Activated naive CD8-positive, alpha-beta T cell treated with anti-CD3 and anti-CD28 coated beads for 36 hours (primary cell): ENCODE measurements at places on chromosomes 7 and 10. TPM values are rescaled to one million over a fixed set of nuclear protein-coding genes. Genes with fewer than 3 reads are reported as not detected.

GRCh38 chr10:70494966-70495365 is 16.4 kb downstream of the PALD1 start:
- DNase-seq, result peak; percentile 25
- H3K27ac ChIP-seq, result peak overlapping the region; percentile 21
- peaks cover 20% of the 10 kb centered on the region for H3K4me1 ChIP-seq
- no peaks in the 10 kb centered on the region for H3K36me3 ChIP-seq
- H3K4me3 ChIP-seq, result no peak overlapping the region
- peaks cover 4% of the 10 kb centered on the region for H3K27me3 ChIP-seq

DNA sequence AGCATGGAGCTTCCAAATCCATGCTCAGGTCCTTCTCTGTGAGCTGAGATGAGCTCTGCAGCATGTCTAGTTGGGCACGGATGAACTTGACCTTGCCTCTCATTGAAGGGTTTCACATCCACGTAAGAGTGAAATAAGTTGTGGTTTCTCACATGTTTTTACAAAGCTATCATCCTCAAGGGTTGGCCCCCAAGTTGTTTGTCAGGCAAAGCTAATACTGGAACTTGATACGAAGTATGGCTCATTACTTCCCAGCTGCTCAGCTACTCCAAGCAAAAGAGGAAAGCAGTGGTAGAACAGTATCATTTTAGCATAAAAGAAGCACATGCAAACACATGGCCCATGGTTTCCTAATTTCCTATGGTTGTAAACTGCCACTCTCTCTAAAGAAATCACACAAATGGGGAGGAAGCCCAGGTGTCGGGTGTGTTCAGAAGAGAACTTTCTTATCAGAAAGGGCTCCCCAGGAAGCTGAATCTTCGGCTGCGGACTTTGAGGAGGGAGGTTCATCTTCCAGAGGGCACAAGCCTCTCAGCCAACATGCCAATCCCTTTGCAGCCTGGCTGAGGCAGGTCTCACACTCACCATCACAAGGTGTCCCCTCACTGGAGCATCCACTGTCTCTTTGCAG is 45.3 kb downstream of the PDLIM1 start:
- H3K27me3 ChIP-seq, result no peaks in the 10 kb centered on the region
- no peaks in the 10 kb centered on the region for H3K36me3 ChIP-seq
- no peak overlapping the region for H3K4me3 ChIP-seq
- DNase-seq, result no peak

Gene CRYGN
- 0.74 TPM for total RNA-seq

Gene CALCR
- total RNA-seq, result not detected

Gene ACADSB
- 23.3 TPM for total RNA-seq

DNA sequence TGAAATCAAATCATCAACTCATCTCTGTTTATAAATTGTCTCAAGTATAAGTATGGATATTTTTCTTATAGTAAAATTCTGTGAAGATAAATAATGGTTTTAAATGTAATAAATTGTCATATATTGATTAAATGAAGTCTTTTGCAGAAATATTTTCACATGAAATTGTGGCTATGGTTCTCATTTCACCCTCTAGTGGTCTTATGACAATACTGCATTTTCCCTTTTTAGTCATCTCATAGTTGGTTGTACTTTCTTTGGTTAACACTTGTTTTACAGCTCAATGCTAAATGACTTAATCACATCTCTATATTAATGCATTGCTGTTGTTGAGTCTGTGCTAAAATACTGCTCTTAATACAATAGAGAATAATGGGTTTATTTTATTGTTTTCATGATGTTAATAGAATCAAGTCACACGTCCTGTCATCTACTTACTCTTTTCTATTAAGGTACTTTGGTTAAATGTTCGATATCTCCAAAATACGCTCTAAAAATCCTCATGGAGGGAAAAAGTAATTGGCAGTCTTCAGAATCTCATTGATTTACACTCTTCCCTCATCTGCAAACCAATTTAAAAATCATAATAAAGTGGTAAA is 38.0 kb upstream of the CACNA2D1 start:
- no peaks in the 10 kb centered on the region for H3K4me1 ChIP-seq
- DNase-seq, result no peak
- H3K4me3 ChIP-seq, result no peak overlapping the region
- H3K27me3 ChIP-seq, result peaks cover 2% of the 10 kb centered on the region
- no peaks in the 10 kb centered on the region for H3K36me3 ChIP-seq

Gene SORCS1
- total RNA-seq, result not detected

Gene MYL10
- not detected for total RNA-seq

DNA sequence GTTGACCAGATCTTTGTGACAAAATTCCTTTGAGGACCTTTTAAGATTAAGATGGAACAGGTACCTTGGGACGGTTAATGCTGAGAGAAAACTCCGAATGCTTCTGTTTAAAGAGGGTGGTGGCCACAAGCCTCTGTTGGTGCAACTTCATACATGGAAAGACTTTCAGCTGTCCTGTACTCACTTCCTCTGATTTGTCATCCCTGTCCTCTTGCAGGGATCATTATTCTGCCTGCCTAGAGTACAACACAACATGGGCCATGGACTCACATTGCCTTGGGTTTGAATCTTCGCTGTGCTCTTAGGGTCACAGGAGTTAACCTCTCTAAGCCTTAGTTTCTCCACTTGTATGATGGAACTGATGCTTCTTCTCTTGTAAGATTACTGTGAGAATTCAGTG is 75.1 kb downstream of the ENTPD1 start:
- H3K27me3 ChIP-seq, result no peaks in the 10 kb centered on the region
- no peak for DNase-seq
- no peak overlapping the region for H3K27ac ChIP-seq
- peak overlapping the region; percentile 11 for H3K4me3 ChIP-seq

- no peaks in the 10 kb centered on the region for H3K4me1 ChIP-seq
- H3K27ac ChIP-seq, result no peak overlapping the region
- no peak overlapping the region for H3K4me3 ChIP-seq
- no peaks in the 10 kb centered on the region for H3K36me3 ChIP-seq
- peaks cover 27% of the 10 kb centered on the region for H3K27me3 ChIP-seq
Measured at GRCh38 chr10:6875269-6875865, 295.3 kb upstream of the PRKCQ start.

Gene FANK1
- 1.1 TPM for total RNA-seq

DNA sequence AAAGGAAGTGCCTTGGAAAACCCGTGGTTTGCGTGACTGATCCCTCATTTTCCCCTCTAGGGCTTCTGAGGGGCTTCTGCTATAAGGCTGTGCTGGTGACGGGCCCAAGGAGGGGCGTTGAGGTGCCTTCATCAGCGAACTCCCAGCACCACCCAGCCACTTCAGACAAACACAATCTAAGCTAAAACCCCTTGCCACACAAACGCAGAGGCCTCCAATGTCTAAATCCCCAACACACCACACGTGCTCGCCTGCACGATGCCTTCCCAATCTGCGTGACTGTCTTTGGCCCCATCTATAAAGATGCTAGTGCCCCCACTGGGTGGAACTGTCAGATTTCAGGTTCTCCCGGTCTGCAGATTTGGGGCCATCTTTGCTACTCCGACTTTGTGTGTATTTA is 4.1 kb upstream of the GAD2 start:
- H3K27me3 ChIP-seq, result peaks cover 60% of the 10 kb centered on the region
- H3K4me3 ChIP-seq, result no peak overlapping the region
- no peak overlapping the region for H3K27ac ChIP-seq
- H3K4me1 ChIP-seq, result peaks cover 22% of the 10 kb centered on the region
- H3K36me3 ChIP-seq, result no peaks in the 10 kb centered on the region
- no peak for DNase-seq

Gene OR6V1
- not detected for total RNA-seq

- H3K27ac ChIP-seq, result peak overlapping the region; percentile 77
- no peak overlapping the region for H3K4me3 ChIP-seq
- DNase-seq, result no peak
- H3K36me3 ChIP-seq, result peaks cover 10% of the 10 kb centered on the region
- H3K27me3 ChIP-seq, result no peaks in the 10 kb centered on the region
Measured at GRCh38 chr10:110074298-110074697, 66.5 kb downstream of the ADD3 start.

Gene GLI3
- total RNA-seq, result not detected

GRCh38 chr10:129971381-129972144 is 7.5 kb upstream of the EBF3 start:
- H3K27me3 ChIP-seq, result peaks cover 85% of the 10 kb centered on the region
- H3K36me3 ChIP-seq, result no peaks in the 10 kb centered on the region
- peak overlapping the region; percentile 44 for H3K4me3 ChIP-seq
- peaks cover 18% of the 10 kb centered on the region for H3K4me1 ChIP-seq
- peak; percentile 73 for DNase-seq

Gene KCNMA1
- not detected for total RNA-seq

- H3K4me1 ChIP-seq, result no peaks in the 10 kb centered on the region
- DNase-seq, result no peak
- no peaks in the 10 kb centered on the region for H3K27me3 ChIP-seq
- H3K4me3 ChIP-seq, result no peak overlapping the region
Measured at GRCh38 chr10:132485391-132485790, 52.2 kb upstream of the INPP5A start.

Gene ITIH5
- not detected for total RNA-seq

DNA sequence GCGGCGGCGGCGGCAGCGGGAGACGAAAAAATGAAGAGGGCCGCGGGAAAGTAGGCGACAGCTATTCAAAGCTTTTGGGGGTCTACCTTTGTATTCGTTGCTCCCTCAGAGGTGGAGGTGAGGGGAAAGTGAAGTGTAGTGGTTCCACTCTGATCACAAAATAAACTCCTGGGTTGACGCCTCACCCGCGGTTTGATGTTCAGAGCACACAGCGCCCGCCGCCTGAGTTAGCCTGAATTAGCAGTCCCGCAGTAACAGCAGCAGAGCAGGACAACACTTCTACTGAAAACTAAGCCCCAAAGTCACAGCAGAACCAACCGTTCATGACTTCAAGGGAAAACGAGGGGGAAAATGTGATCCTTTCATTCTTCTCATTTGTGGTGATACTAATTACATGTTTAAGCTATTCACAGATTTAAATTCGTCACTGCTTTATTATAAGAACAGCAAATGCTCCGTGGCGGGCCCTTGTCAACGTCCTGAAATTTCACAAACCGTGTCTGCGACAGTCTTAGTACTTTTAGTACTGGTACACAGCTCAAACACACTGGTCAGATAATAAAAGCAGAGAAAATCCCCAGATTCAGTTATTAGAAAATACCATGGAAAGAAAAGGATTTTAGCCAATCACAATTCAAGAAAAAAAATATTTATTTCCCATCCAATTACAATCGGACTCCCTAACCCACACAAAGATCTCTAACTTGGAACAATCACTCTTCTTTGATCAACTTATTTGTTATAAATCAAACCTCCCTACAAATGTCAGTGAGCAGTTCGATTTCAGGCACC is 563 bp upstream of the JMJD1C start:
- peaks cover 4% of the 10 kb centered on the region for H3K36me3 ChIP-seq
- H3K4me3 ChIP-seq, result peak overlapping the region; percentile 90
- peak overlapping the region; percentile 46 for H3K27ac ChIP-seq
- H3K27me3 ChIP-seq, result no peaks in the 10 kb centered on the region
- DNase-seq, result peak; percentile 28
- H3K4me1 ChIP-seq, result peaks cover 24% of the 10 kb centered on the region

DNA sequence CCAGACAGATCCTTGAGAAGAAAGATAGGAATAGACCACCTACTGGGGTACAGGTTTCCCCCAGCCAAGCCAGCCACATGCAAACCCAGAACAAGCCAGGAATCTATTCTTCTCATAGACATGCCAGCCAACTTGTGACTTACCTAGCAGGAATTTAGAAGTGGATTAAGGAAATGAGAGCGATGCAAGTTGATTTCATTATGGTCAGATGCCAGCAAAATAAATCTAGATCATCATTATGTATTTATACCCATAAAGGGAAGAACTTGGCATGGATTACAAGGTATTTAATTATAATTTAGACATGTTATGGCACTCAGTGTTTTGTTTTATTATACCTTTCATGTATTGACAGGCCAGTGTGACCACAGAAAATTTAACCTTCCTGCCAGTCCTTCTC is 32.8 kb downstream of the SLC35G1 start:
- no peak overlapping the region for H3K27ac ChIP-seq
- no peak overlapping the region for H3K4me3 ChIP-seq
- no peaks in the 10 kb centered on the region for H3K4me1 ChIP-seq
- peaks cover 4% of the 10 kb centered on the region for H3K36me3 ChIP-seq
- DNase-seq, result no peak
- no peaks in the 10 kb centered on the region for H3K27me3 ChIP-seq

- H3K27me3 ChIP-seq, result peaks cover 3% of the 10 kb centered on the region
- H3K27ac ChIP-seq, result no peak overlapping the region
- no peaks in the 10 kb centered on the region for H3K36me3 ChIP-seq
- DNase-seq, result no peak
- no peak overlapping the region for H3K4me3 ChIP-seq
Measured at GRCh38 chr10:121624836-121625486, 26.7 kb upstream of the FGFR2 start.

Gene SPRN
- total RNA-seq, result not detected

Gene ANXA8
- not detected for total RNA-seq

Gene C10orf62
- not detected for total RNA-seq

DNA sequence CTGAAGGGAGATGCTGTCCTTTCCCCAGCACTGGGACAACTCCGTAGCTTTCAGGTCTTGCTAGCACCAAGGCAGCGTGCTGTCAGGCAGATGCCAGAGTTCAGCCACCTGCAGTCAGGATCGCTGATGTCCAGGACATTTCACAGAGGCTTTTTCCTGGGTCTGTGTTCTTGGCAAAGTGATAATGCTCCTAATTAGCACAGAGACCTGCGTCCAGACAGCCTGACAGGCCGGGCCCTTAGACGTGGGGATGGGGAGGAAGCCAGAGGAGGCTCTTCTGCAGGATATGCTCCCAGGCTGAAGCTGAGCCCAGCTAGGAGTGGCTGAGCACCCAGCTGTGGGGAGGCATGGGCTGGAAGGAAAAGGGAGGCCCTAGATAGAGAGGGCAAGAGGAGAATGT is 82.5 kb upstream of the TBX20 start:
- no peaks in the 10 kb centered on the region for H3K4me1 ChIP-seq
- H3K27me3 ChIP-seq, result peaks cover 8% of the 10 kb centered on the region
- no peaks in the 10 kb centered on the region for H3K36me3 ChIP-seq
- no peak for DNase-seq
- no peak overlapping the region for H3K4me3 ChIP-seq
- H3K27ac ChIP-seq, result no peak overlapping the region

DNA sequence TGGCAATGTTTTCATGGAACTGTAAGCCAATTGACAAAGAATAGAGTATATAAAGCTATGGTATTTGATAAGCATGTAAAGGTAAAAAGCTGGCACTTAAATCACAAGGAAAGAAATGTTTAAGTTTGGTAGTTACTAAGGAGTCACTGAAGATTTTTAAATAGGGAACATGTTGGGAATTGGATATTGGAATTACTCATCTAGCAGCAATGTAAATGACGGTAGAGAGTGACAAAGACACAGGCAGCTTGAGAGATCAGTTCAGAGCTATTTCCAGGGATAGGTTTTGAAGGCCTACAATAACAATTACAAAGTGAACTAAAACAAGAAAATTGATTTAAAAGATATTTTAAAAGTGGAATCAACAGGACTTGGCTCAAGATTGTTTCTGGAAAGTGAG is 36.8 kb downstream of the SP8 start:
- DNase-seq, result no peak
- no peak overlapping the region for H3K27ac ChIP-seq
- no peaks in the 10 kb centered on the region for H3K36me3 ChIP-seq
- no peaks in the 10 kb centered on the region for H3K4me1 ChIP-seq
